ENCODE measurements at places on chromosomes 4 and X. TPM values are rescaled to one million over a fixed set of nuclear protein-coding genes. Genes with fewer than 3 reads are reported as not detected.

TMEM150C gene
- total RNA-seq = 3.8 TPM

FREM3 gene
- not detected for total RNA-seq

CT45A10 gene
- total RNA-seq = not detected

MAGEE1 gene
- total RNA-seq = 1.5 TPM

DUSP21 gene
- total RNA-seq = not detected

CRLF2 gene
- total RNA-seq = not detected

TEX13B gene
- total RNA-seq = not detected

SLITRK2 gene
- not detected for total RNA-seq

GPR119 gene
- total RNA-seq = not detected

C4orf51 gene
- not detected for total RNA-seq

AKAP4 gene
- total RNA-seq = not detected

AFF2 gene
- 0.16 TPM for total RNA-seq

NPFFR2 gene
- 3.4 TPM for total RNA-seq

ARMCX4 gene
- 2.7 TPM for total RNA-seq

Data from mesangial cell (primary cell).